ENCODE measurements at places on chromosomes 12 and 14.

GRCh38 chr14:70602254-70602653 is 1.8 kb upstream of the MED6 start:
- no peak for DNase-seq

DNA sequence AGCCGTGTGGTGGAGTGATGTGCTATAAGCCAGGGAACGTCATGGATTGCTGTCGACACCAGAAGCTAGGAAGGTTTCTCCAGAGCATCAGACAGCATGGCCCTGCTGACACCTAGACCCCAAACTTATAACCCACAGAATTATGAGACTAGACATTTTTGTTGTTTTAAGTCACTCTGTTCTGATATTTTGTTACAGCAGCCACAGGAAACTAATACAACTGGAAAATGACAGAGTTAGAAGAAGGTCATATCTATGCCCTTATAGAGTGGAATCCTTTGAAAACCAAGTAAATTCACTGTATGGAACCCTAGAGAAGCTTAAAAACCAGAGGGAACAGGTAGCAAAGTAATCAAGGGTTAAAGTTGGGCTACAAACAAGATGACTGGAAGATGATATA is 42.5 kb downstream of the SPTLC2 start:
- no peak for DNase-seq

DNA sequence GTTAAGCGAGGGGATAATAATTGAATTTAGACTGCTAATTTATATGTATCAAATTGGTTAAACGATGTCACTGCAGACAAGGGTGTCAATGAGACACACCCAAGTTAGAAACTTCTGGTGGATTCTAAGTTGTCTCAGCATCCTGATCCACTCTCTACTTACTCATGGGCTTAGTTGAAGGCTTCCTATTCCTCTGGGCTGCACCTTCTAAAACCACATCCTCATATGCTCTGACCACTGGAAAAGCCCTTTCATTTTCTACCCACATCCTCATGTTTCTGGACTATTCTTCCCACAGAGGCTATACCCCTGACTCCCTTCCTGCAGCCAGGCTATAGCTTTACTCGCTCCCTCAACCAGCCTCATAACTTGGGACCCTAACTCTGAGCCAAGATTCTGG is 493.8 kb downstream of the VRK1 start:
- DNase-seq, result no peak

DNA sequence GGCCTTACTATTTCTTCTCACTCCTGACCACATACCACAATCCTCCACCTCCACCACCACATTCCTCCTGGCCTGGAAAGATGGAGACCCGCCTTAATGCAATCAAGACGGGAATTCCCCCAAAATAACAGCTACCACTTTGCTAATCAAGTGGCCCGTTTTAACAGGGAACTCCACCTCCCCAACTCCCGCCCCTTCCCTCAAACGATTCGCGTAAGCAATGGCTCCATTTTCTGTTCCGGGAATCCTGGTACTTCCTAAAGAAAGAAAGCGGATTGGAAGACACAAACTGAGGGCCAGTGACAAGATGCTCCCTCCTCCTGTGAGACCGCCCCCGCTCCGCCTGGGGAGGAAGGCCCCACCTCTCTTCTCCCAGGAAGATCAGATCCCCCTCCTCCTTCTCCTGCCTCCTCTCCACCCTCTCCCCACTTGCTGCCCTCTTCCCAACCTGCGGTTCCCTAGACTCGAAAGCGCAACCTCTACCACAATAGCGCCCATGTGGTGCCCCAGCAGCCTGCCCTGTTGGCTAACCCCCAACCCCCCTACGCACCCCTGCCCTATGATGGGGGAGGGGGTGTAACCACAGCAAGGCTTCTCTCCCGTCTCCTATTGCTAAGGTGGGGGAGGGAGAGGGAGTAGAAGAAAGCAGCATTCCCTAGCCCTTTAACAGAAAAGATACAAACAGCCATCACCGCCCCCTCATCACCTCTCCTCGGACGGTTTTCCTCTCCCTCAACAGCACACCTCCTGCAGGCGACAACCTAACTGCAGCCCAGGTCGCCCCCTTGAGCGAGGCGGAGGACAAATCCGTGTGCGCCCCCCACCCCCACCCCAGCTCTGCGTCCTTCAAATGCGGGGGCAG is 777 bp downstream of the ARF3 start:
- no peak for DNase-seq

DNA sequence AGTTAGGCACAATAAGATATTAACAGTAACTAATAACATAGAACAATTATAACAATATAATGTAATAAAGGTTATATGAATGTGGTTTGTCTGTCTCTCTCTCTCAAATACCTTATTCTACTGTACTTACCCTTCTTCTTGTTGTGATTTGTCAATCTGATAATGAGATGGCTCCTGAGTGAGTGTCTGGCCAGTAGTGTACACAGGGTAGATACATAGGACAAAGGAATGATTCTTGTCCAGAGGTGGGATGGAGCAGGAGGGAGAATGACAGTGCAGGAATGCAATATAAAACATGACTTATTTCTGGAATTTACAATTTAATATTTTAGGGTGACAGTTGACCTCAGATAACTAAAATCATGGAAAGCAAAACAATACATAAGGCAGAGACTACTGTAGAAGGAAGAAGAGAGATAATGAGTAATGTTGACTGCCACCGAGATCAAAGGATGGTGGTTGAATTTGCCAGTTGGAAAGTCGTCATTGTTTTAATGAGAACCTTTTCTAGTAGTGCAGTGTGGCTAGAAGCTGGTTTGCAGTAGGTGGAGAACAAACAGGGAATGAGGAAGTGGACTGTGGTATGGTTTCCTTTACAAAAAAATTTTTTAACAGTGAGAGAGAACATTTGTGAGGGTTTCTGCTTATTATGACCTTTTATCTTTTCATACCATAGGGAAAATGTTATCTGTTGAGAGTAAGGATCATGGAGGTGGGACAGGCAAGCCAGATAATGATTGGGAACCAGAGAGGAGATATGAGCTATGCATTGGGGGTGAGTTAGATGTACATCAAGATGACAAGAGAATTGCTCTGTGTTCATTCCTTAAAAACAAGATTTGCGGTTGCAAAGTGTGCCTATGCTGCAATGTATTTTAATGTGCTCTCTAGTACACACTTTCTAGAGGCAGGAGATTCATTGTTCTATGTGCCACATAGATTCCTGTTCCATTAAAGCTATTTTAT is 458.3 kb downstream of the BTG1 start:
- peak; percentile 46 for DNase-seq

- no peak for DNase-seq
These were observed 113.0 kb downstream of the DYRK2 start for GRCh38 chr12:67761566-67761965.

- DNase-seq, result no peak
These were observed 18.1 kb upstream of the SGPP1 start for GRCh38 chr14:63745858-63746425.
